NCI-H2171 treated with DMSO at 0.1 percent for 48 hours (cell line): ENCODE measurements at places on chromosomes 1 and 21.

DNA sequence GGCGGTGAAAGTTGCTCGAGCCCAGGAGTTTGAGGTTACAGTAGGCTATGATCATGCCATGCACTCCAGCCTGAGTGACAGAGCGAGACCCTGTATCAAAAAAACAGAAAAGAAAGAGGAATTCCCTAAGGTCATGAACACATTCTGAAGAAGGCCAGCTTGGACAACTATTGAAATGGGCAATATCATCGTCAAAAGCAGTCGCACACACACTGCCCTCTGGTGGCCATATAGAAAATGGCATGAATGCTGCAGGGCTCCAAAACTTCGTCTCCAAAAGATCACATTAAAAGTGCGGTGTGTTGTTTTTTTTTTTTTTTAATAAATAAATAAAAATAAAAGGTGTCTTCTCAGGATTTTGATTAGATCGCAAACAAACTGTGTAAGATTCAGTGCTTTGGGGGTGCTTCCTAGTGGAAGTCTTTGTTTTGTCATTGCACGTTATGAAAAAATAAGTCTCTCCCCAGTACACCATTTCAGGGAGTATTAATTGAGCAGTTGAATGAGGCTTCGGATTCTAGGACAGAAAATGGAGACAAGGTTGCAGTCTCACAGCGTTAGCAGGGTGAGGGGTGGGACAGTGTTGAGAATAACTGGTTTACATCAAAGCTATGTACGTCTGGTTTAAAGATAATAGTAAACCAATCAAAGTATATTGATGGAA lies 87.5 kb upstream of the FMN2 start:
- peak; percentile 10 for DNase-seq

- no peak for DNase-seq
Measured at GRCh38 chr1:85479491-85479890, 14.5 kb upstream of the DDAH1 start.

DNA sequence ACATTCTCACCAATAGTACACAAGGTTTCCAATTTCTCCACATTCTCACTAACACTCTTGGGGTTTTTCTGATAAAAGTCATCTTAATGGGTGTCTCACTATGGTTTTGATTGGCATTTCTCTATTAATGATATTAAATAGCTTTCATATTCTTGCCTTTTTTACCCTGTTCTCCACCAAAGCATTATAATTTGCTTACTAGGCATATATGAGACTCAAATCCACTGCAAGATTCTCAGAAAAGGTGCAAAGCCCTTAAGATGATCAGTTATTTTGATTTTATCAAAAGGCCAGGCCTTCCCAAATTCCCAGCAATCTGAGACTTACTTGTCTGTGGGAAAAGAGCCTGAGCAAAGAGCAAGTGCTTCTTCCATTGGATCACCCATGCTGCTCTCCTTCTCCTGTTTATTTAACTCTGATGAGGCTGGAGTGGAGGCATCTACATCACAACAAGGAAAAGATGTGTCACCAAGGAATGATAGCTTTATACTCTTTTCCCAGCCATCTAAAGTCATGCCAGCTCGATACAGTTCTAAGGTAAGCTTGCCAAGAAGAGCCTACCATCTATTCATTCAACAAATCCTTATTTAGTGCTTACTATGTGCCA lies 24.6 kb downstream of the CLSPN start:
- no peak for DNase-seq

DNA sequence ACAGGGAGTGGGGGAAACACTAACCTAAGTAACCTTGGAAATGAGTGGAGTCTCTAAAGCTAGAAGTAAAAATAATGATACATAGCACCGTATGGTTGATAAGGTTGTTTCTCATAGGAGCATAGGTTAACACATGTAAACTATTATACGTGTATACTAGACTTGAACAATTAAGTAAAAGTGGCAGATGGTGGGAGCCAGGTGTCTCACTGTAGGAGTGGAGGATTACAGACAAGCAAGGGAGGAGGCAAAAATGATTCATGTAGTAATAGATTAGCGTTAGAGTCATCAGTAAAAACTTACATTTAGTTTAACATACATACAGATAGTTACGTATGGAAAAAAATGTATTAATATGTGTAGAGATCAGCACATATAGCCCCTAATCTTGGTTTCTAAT lies 138.4 kb upstream of the DSCAM start:
- peak; percentile 75 for DNase-seq

DNA sequence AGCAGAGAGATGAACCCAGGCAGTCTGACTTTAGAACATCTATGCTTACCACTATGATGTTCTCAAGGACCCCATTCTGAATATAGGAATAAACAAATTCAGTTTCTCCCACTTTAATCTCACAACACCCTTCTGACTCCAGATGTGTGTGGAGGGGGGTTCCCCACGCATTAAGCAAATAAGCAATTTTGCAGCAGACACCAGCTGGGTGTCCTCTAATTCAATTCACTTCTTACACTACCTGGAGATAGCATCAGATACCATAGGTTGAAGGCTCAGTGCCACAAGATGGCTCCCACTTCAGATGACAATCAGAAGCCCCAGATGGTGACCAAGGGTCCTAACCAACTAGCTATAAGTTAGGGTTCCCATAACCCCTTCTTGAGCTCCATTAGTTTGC lies 30.3 kb upstream of the CEP350 start:
- no peak for DNase-seq

- no peak for DNase-seq
Measured at GRCh38 chr21:45109831-45110492, 35.6 kb downstream of the ADARB1 start.
